ENCODE measurements at places on chromosomes 5 and 9.
A peak's percentile ranks its signal among the peaks of the same experiment; 100 is the strongest.

DNA sequence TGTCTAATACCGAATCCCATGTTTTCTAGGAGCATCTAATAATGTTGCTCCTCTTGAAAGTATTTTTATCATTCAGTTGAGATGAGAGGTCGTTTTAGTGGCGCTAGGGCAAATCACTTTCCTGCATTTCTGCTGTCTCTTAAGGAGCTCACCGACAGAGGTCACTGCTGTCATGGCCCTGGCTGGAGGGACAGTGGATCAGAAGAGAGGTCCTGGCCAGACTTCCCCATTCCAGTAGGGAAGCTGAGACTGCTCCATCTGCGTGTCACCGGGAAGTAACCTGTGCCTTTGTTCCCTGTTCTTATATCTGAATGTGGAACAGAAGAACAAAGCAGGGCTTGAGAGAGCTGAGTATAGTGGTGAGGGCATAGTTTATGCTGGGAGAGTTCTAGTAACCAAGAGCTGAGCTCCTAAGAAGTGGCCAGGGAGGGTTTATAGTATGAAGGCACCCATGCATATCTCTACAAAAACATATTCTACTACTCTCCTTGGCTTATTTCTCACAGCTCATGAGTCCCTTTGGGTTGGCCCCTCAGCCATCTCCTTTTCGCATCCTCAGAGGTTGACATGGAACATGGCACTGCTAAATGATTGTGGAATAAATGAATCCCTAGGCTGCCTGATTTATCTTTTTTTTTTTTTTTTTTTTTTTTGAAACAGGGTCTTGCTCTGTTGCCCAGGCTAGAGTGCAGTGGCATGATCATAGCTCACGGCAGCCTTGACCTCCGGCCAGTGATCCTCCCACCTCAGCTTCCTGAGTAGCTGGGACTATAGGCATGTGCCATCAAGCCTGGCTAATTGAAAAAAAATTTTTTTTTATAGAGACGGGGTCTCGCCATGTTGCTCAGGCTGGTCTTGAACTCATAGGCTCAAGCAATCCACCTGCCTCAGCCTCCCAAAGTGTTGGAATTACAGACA is 27.2 kb downstream of the ATP6V0E1 start:
- DNase-seq: peak; percentile 11

DNA sequence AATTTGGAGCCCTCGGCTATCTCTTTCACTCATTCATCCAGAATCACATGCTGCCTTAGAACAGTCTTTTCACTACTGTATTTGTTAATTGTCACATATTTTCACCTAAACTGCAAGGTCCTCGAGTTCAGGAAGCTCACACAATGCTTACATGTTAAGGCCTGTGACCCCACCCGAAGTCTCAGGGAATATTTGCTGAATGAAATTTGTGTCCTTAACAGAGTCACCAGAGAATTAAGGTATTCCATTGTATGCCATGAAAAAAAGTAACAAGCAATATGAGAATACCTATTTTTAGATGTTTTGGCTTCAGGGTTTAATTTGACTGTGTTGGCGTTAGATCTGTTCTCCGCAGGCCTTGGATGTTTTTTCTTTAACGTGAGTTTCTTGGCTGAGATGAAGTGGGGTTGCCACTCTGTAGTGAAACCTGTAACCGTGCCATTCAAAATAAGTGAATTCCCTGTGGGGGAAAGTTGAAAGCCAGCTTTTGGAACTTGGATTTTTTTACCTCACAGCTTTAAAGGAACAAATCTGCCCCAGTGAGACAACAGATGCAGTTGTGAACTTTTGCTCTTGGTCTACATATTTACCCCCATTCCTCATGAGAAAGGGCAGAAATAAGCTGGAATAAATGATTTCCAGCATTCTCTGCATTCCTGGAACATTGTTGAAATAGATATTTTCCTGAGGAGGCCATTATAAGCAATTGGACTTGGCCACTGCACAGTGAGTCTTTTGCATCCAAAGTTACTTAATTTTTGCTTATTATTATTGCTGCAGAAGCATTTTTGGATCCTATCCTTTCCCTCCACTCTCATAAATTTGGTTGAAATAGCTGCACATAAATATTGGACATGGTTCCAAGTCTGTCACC is 35.9 kb upstream of the FBP1 start:
- DNase-seq: no peak

GRCh38 chr5:120103495-120103894 is 360.6 kb upstream of the PRR16 start:
- no peak for DNase-seq

- DNase-seq: no peak
Measured at GRCh38 chr9:126389992-126390391, 63.4 kb downstream of the MVB12B start.

GRCh38 chr9:83208065-83208850 is 145.3 kb upstream of the RASEF start:
- no peak for DNase-seq

DNA sequence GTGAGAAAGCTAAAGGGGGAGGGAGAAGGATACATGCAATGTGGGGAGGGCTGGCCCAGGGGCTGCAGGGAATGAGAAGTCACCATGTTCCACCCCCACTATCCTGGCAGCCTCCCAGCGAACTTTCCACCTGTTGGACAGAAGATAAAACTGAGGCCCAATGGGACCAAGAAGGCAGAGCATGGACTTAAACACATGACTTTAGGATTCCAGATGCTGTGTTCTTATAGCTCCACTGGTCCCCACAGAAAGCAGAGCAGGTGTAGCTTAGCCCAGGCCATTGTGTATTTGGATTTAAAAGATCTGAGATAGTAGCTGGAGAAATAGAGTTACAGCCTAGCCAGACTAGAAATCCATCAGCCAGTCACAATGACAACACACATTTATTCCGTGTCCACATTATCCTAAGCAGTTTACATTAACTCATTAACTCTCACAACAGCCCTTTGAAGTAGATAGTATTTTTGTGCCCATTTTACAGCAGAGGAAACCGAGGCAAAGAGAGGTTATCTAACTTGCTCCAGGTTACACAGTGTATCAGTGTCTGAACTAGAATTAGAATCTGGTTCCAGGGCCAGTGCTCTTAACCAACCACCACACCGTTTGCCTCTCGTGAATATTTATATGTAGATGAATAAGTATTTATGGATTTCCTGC is 121.0 kb downstream of the RGS3 start:
- peak; percentile 51 for DNase-seq
